NCI-H2171 (cell line): ENCODE measurements at places on chromosomes 13 and 19.
A peak's percentile ranks its signal among the peaks of the same experiment; 100 is the strongest.

GRCh38 chr19:42088471-42089190 lies 12.7 kb downstream of the ZNF574 start:
- no peak for DNase-seq

DNA sequence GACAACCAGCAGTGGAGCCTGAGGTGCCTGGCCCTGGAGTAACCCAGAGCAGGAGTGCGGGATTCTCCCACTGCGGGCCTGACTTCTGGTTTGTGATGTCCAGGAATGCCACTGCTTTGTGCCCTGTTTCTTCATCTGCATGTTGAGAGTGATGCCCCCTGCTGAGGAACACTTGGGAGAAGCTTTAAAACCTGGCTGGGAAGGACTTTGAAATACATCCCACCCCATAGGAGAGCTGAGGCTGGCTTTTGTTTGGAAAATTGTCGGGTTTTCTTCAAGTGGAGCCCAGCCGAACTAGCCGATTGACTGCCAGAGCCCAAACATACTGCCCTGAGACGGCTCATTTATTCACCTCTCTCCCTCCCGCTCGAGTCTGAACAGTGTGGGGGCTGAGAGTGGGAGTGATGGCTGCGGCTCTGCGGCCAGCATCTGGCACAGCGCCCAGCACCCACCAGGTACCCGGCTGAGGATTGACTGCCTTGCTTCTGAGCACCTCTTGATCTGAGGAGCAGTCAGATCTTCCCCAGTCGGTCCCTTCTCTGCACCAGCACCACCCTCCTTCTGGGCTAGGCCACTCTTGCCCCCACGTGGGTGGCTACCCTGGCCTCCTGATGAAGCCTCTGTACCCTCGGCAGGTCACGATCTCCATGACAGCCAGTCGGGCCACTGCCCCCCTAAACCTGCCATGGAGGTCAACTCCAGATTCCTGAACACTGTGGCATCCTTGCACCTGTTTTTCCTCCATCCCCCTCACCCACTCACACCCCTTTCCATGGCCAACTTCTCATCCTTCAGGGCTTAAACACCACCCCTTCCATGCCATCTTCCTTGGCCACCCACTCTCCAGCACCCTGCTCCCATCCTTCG lies 148.9 kb downstream of the SIPA1L3 start:
- no peak for DNase-seq

- DNase-seq: peak; percentile 86
These were observed 2.2 kb upstream of the COLGALT1 start for GRCh38 chr19:17553256-17553655.

DNA sequence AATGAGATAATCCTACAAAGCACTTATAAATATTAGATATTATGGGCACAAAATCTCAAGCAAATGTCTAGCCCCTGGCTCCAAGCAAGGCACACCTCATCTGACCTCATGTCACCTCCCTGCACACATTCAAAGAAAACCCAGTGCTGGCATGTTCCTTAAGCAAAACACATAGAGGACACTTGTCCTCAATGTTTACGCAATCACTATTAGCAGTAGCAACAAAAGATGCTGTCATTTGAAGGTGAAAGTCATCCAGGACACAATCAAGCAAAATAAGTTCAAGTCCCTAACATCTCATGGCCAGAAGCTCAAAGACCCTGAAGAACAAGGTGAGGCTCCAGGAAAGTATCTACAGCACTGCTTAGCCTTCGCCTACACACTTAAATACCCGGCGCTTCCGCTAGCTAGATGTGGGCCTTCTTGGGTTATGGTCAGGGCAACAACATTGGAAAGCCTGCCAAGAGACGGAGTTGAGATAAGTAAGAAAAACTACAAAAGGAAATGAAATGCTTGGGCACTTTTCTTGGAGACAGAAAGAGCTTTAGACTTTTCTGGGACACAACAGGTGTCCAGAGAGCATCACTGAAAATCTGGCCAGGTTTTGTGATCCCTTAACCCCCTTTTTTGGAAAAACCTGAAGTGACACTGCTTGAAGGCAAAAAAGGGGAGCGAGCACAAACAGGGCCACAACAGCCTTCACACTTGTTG lies 85.7 kb downstream of the FOXO1 start:
- no peak for DNase-seq

GRCh38 chr13:51240178-51240577 lies 18.0 kb downstream of the FAM124A start:
- no peak for DNase-seq

DNA sequence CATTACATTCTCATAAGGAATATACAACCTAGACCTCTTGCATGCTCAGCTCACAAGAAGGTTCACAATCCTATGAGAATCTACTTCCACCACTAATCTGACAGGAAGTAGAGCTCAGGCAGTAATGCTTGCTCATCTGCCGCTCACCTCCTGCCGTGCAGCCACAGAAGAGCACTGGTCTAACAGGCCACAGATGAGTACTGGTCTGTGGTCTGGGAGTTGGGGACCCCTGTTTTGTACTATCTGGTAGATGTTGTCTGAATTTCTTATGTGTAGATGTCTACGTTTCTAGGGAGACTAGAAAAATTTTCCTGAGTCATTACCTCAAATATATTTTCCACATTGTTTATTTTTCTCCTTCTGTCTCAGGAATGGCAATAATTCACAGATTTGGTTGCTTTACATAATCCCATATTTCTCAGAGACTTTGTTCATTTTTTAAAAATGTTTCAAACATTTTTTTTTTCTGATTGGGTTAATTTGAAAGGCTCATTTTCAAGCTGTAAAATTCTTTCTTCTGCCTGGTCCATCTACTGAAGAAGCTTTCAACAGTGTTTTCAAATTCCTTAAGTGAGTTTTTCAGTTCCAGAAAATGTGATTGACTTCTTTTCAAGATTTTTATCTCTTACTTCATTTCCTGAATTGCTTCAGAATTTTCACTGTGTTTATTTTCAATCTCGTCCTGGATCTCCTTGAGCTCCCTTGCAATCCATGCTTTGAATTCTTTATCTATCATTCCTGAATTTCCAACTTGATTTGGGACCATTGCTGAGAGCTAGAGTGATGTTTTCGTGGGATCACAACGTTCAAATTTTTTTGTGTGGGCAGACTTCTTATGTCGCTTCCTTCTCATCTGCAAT lies 1322.2 kb downstream of the PCDH9 start:
- DNase-seq: no peak

DNA sequence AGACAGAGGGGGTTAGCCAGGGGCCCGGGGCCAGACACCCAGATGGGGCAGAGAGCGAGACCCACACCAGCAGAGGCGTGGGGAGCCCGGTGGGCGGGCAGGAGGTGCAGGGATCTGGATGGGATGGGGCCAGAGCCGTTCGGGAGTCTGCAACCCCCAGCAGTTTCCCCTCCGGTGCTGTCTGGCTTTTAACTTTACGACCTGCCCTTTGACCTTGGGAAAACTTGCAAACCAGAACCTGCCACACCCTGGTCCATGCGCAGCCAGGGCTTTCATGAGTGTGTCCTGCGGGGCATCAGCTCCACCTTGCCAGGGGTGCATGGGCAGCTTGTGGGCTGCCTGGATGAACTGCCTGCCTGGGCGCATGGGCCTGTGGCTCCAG lies 9.8 kb downstream of the JOSD2 start:
- no peak for DNase-seq

DNA sequence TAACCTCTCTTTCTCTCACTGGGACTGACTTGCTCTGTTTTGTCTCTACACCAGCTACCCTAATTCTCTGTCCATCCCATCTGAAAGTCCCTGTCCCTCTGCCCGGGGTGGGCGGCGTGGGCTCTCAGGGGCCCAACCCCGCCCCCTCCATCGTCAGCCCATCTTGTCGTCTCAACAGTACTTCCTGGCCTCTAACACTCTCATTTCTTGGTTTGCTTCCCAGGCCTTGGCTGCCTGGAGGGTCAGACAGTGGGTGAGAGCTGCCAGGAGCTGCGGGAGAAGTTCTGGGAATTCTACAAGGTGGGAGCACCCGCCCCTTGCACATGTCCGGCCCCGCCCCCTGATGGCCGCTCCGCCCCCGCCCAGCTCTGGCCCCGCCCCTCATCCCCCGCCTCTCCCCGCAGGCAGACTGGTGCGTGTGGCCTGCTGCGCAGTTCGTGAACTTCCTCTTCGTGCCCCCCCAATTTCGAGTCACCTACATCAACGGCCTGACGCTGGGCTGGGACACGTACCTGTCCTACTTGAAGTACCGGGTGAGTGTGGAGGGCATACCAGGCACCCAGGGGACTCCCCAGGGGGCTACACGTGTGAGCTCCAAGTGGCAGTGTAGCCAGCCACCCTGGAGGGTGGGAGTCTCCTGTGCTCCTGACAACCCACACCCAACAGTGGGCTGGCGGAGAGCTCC lies 1.7 kb downstream of the MPV17L2 start:
- DNase-seq: no peak

- peak; percentile 9 for DNase-seq
These were observed 19.2 kb upstream of the UQCR11 start for GRCh38 chr19:1624458-1624857.

DNA sequence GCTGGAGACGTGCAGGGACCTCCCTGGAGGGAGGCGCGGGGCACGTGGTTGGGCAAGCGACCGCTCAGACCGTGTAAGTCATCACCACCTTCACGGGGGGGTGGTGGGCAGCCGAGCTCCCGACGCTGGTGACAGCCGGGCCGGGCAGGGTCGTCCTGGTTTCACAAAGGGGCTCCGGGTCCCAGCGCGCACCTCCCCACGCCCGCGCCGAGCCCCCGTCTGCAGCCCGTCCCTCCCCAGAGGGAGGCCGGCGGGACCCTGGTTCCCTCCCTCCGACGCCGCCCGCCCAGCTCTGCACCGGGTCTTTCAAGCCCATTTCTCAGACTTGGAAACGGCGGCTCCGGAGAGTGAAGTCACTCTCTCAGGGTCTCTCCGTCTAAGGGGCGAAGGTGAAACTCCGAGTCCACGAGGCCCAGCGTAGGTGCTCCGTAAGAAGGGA lies 729 bp upstream of the ARID3A start:
- peak; percentile 84 for DNase-seq

- no peak for DNase-seq
These were observed 108.2 kb downstream of the GNG7 start for GRCh38 chr19:2594319-2594718.

DNA sequence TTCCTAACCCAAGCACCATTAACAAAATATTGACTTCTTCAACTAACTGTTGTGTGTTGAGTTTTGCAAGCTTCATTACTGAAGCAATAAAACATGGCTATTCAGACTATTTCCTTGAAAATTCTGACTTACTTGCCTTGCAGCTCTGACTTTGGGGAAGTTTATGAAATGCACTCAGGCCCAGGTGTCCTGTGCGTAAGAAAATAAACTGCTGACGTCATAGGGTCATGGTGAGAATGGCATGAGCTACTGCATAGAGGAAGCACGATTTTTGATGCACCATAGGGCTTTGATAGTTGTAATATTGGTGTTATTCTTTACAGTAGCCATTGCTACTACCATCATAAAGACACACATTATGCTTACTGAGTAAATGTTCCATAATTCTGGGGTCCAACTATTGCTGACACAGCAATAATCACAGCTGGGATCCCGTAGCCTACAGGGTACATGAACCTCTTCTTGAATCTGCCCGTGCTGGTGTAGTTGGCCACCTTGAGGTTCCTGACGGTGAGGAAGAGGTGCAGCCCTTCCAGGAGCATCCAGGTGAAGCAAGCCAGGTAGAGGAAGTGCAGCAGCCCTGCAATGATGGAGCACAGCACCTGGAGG lies 57.9 kb downstream of the MBD3L2B start:
- no peak for DNase-seq
